ENCODE measurements at places on chromosomes 1 and 21.

DNA sequence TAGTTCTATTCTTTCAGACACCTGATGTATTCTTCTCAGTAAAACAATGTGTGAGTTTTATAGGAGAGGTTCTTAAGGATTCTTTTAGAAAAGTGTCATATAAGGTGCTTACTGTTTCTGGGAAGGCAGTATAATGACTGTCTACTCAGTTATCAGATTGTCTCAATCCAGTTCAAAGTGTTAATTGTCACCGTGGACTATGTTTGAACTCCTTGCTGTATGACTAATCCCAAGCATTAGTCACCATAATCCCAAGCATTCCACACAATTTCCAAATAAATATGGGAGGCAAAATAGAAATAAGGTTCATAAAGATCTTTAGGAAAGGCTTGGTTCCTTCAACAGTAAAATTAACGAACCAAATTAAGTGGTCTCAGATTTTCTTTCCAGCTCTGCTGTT, 342.1 kb upstream of the NR5A2 start:
- no peak for DNase-seq

DNA sequence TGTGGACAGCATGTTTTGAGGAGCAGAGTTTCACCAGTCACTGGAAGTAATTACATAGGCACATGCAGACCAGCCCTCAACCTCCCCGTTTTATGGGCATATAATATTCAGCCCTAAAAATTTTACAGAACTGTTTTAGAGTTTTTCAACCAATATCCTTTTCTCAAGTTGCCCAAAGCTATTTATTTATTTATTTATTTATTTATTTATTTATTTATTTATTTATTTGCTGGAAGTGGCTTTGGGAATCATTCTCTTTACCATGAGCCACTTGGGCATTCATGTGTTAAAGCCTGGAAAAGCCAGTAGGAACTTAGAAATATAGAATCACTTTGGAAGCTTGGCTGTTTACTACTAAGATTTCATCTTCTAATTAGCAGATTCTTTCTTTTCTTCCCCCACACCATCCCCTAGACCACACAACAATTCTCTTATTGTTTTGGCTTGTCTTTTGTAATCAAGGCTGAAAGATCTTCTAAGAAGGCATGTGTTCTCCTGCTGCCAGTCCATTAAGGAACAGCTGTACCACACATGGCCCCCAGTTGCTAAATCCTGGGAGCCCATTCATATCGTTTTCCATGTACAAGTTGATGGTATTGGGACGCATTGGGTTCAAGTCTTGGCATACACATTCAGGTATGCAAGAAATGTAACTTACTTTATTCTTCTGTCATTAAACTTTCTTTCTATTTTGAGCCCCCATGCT, 220.0 kb downstream of the PAPPA2 start:
- DNase-seq: no peak

DNA sequence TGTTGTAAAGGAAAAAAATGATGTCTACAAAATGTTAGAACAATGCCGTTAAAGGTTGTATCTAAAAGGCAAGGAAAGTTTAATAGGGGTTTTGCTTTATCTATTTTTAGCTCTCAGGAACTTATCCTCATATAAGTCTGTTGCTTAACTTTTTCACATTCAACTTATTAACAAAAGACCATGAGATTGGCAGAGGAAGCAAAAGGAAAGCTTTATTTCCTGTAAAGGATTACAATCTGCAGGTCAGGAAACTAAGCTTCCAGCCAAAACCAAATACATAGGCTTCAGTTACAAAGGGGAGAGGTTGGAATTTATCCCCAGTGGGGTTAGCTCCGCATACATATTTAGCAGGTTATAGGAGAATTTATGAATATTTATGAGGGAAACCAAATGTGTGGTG, 58.7 kb upstream of the KIAA1614 start:
- no peak for DNase-seq

GRCh38 chr21:39799178-39799577, 54.2 kb downstream of the IGSF5 start:
- DNase-seq: no peak

GRCh38 chr1:168627370-168627769, 51.0 kb downstream of the XCL1 start:
- no peak for DNase-seq

GRCh38 chr1:32485554-32486255, 20.8 kb downstream of the ZBTB8B start:
- DNase-seq: no peak

GRCh38 chr1:235045034-235045690, 83.5 kb downstream of the TOMM20 start:
- DNase-seq: no peak

DNA sequence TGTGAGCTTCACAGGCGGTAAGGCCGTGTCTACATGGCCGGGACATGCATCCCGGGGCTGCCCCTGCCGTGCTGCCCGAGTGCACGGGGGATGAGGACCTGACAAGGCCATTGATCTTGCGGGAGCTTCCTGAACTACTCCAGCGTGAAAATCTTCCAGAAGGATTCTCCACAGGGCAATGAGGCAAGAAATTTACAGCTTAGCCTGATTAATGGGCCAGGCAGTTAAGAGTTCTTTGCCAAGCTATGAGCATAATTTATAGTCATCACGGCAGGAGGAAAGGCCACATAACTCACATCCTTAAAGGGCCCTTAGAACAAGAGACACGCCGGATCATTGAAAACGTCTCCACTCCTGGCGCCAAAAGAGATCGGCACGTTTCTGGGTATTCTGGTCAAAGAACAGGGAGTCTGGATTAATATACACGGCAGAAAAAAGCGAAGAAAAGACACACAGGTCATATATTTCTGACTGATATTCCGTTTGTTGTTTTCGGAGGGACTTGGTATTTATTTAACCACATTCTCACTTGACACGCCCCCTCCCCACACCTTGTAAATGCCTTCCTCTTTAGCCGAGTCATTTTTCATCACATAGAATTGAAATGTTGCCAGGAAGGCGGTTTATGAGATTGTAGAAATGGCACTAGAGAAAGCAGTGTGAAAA, 180.5 kb downstream of the DYRK1A start:
- no peak for DNase-seq

- no peak for DNase-seq
Observed at GRCh38 chr1:61636376-61636775, 88.6 kb downstream of the TM2D1 start.

DNA sequence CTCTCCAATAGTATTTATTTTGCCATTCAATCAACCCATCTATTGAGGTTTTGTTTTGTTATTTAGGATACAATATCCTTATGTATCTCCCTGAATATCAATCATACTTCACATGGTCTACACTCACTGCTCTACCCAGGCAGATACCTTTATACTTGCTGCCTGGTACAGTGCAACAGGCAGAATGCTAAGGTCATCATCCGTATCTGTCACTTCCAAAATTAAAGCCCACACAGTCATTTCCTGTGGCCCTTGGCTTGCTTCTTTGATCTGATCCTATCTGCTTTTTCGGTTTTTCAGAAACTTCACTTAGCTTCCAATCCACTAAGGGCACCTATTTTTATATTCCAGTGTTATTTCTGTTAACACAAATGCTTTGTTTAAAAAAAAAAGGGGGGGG, 22.3 kb upstream of the ZZZ3 start:
- DNase-seq: no peak

DNA sequence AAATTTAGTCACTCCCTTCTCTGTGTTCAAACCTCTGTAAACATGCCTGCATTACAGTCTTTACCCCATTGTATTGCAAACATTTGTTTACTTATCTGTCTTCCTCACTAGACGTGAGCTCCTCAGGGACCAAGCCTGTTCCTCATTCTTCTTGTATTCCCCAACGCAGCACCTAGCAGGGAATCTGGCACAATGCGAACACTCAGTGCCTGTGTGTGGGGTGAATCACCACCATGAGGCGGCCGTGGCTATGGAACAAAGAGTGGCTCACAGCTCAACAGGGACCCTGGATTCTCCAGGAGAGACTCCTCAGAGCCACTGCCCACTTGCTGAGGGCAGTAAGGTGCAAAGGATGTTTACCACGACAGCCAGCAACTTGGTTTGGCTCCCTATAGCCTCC, 95.9 kb downstream of the DDX20 start:
- no peak for DNase-seq

GRCh38 chr21:16579538-16579937, 849.8 kb downstream of the USP25 start:
- no peak for DNase-seq

- DNase-seq: no peak
Observed at GRCh38 chr1:17586172-17586964, 46.9 kb downstream of the ARHGEF10L start.

DNA sequence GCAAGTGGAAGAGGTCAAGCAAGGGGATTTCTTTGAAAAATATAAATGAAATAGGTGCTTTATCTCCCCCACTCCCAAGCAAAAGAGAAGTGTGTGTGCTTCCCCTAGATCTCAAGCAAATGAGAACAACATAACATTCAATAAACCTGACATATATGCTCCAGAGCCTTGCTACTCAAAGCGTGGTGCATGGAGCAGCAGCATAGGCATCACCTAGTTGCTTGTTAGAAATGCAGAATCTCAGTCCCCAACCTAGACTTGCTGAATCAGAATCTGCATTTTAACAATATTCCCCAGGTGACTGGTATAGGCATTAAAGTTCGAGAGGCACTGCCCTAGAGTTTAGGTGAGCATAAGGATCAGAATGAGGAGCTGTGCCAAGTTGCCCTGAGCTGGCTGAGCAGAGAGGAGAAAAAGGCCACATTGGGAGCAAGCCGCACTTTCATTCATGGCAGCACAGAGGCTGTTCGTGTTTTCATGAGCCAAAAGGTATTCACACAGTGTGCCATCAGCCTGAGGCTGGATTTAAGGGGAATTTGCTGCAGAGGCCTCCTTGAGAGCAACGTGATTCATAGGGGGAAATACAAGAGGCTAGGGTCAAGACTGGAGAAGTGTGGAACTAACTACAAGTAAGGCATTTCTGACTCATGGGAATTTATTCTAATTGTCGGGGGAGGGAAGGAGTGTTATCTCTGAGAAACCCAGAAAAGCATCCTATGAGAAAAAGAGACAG, 14.3 kb upstream of the LPAR3 start:
- no peak for DNase-seq

DNA sequence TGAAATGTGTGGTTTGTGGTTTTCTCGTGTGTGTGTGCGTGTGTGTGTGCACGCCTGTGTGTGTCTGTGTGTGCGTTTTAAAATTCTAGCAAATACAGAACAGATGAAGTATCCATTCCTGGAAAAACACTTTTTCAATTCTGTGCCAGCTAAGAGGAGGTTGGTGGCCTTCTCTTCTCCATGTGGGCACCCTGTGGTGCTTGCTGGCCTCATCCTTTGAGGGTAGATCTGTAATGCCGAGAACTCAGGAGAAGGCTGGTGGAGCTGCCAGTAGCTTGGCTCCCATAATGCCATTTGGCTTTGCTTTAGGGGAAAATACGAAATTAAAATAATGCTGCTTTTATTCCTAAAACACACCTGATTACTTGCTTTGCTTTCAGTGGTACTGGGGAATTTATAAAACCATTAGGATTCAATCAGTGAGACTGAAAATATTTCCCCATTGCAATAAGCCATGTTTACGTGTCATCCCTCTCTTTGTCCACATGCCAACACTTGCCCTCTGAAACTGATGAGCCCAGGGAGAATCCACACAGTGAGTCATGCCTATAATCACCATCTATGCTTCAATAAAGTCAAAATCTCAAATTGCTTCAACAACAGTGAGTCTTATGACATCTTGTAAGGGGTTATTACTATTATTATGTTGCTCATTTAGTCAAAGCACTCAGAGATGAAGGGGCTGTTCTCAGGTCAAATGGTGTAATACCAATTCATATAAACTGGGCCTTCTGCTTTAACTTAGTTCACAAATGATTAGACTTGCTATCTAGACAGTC, 39.2 kb downstream of the ABCA4 start:
- DNase-seq: no peak

DNA sequence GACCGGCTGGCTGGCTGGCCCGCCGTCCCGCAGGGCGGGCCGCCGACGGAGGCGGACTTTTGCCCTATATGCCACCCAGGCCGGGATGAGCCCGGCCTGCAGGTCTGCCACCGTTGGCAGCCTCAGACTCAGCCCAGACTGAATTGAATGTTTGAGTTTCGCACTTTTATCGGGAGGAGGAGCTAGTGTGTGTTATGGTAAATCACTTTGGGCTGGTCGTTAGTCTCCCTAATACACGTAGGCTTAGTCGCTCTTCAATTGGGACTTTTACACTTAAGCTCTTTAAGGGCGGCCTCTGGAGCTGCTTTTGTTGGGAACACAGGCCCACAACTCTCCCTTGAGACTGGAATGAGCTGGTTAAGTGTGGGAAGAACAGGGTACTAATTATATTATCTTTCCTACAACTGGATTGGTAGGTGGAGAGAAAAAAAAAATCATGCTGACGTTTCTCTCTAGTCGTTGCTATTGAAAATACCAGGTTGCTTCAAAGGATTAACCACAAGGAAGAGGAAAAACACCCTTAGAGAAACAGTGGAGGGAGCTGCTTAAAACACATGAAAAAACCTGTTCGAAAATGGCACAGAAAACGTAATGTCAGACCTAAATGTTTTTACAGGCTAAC, 1.4 kb upstream of the IRF2BP2 start:
- DNase-seq: no peak

DNA sequence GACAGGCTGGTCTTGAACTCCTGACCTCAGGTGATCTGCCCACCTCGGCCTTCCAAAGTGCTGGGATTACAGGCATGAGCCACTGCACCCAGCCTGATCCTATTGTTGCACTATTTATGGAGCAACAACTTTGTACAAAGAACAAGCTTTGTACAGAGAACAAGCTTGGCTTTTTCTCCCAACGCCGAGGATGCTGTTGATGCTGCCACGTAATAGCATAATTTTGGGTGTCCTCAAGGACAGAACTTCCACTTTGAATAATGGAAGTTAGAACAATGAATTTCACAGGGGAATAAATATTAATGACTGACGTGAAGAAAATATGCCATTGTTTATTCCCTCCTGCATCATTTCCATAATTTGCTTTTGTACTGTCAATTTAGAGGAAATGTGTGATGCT, 12.8 kb upstream of the RBP7 start:
- no peak for DNase-seq

DNA sequence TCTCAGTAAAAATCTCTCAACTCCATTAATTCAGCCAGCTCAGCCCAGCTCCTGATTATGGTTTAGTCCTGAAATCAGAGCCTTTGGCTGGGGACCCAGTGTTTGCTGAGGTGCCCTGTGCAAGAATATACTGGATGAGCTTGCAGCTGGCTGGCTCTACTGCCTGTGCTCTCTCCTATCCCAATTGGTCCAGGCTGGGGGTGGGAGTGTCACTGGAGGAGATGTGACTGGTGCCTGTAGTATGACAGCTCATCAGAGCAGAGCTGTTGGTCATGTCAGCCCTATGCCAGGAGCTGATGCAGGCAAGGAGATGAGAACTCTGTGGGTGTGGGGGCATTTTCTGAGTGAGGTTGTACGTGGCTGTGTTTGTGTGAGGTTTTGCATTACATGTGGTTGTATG, 87.0 kb downstream of the TNR start:
- DNase-seq: no peak

DNA sequence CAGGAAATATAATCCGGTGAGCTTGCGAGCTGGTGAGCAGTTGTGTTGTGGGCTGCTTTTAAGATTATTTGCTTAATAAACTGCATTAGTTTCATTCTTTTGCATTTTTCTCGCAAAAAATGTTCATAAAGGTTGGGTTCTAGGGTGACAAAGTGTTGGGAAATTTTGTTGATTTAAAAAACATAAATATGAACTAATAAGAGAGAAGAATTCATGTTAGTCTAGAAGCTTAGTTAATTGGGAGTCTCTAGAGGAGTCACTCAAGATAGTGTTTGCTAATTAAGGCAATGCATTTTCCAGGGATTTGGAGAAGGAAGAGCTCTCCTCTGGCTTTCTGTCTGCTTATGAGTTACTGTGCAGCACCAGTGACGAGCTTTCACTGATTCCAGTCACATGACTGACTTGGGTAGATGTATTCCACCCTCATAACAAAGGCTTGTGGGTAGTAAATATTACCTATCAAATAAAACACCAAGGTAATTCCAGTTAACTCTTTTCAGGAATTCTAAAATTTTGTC, 417.0 kb downstream of the PTBP2 start:
- DNase-seq: no peak

Data from CD4-positive, alpha-beta T cell treated with Interferon gamma for 1 hour (primary cell).